ENCODE measurements at places on chromosomes 4 and X.

GRCh38 chrX:17039826-17040225 is 93.4 kb downstream of the REPS2 start:
- no peak for DNase-seq

DNA sequence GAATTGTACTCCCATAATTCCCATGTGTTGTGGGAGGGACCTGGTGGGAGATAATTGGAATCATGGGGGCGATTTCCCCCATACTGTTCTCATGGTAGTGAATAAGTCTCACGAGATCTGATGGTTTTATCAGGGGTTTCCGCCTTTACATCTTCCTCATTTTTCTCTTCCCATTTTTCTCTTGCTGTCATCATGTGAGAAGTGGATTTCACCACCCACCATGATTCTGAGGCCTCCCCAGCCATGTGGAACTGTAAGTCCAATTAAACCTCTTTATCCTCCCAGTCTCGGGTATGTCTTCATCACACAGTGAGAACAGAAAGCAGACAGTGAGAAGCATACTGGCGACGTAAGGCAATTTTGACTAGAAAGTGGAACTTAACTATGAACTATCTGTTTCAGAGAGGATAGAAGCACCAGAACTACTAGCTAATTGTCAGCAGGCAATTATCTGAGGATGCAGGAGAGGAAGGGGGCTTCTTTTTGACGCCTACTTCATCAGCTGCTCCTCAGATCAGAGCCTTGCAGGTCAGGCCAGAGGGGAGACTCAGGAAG is 8.5 kb upstream of the GPR50 start:
- DNase-seq: no peak

DNA sequence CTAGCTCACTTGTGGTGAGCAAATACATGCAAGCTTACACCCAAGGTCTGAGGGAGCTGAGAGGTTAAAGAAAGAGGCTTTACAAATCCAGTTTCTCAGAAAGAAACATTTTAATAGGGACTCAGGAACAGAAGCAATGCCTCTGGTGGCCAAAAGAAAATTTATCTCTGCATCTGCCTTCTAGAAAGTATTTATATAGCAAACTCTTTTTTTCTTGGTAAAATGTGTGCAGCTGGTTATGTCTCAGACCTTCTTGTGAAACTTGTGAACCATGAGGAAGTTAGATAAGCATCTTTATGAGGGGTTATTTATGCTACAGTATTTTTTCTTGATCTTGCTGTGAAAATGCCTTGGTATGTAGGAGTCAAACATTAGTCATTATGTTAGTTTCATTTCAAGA is 48.5 kb upstream of the CYSLTR1 start:
- DNase-seq: no peak

DNA sequence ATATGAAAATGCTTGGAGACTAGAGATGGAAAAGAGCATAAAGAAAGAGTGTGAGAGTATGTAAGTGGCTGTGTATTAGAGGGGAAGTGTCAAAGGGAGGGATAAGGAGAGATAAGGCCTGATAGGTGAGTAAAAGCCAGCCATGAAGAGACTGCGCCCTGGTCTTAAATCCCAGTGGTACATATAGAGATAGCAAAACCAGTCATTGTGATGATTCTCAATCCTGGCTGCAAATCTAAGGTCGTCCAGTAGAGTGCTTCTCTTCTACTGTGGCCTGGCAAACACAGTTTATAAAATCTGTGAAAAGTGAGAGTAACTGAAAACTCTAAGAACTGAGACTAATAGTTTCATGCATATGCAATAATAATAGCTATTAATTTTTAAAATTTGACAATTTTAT is 86.9 kb downstream of the MAB21L2 start:
- no peak for DNase-seq

GRCh38 chr4:147336252-147336651 is 144.6 kb upstream of the EDNRA start:
- DNase-seq: no peak

GRCh38 chr4:70713453-70714078 is 8.2 kb upstream of the RUFY3 start:
- DNase-seq: no peak

DNA sequence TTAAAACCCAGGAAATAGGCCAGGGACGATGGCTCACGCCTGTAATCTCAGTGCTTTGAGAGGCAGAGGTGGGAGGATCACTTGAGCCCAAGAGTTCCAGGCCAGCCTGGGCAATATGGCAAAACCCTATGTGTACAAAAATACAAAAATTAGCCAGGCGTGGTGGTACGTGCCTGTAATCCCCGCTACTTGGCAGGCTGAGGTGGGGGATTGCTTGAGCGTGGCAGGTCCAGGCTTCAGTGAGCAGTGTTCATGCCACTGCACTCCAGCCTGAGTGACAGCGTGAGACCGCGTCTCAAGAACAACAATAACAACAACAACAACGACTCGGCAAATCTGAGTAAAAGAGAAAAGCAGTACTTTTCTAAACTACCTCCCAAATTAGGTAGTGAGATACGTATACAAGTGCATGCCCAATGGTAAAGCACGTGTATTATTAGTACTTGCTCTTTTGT is 13.0 kb upstream of the NDUFC1 start:
- no peak for DNase-seq

GRCh38 chrX:17638731-17639130 is 98.6 kb upstream of the SCML1 start:
- no peak for DNase-seq

DNA sequence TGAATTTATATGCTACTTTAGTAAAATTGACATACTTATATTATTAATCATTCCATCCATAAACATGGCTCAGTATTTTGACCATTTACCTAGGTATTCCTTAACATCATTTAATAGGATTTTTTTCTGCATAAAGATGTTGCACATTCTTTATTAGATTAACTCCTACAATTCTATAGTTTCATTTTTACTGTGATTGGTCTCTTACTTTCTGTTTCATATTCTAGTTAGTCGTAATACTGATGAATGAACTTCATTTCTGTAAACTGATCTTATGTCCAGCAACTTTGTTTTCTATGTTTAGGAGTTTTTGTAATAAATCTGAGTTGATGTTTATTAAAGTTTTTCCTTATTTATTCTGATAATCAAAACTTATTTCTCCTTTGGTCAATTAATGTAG is 278.2 kb upstream of the CXXC4 start:
- no peak for DNase-seq

DNA sequence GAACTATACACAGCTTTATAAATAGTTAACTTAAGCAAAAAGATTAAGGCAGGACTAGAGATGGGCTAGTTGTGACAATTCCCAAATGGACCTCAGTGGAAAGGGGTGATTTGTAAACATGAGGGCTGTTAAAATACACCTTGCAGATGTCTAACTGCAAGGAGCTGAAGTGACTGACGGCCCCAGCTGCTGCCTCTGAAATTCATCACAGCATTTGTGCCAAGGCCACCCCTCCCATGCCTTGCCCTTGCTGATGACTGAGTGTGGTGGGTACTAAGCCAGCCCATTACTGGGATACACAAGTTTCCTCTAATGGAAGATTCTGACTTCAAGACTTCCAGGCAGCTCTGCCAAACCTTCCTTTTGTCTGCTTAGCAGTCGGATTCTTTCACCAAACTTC is 23.7 kb upstream of the EGFL6 start:
- no peak for DNase-seq

- no peak for DNase-seq
These were observed 110.8 kb upstream of the PACRGL start for GRCh38 chr4:20589436-20589835.

GRCh38 chrX:134624046-134624430 is 34.2 kb downstream of the PLAC1 start:
- no peak for DNase-seq

DNA sequence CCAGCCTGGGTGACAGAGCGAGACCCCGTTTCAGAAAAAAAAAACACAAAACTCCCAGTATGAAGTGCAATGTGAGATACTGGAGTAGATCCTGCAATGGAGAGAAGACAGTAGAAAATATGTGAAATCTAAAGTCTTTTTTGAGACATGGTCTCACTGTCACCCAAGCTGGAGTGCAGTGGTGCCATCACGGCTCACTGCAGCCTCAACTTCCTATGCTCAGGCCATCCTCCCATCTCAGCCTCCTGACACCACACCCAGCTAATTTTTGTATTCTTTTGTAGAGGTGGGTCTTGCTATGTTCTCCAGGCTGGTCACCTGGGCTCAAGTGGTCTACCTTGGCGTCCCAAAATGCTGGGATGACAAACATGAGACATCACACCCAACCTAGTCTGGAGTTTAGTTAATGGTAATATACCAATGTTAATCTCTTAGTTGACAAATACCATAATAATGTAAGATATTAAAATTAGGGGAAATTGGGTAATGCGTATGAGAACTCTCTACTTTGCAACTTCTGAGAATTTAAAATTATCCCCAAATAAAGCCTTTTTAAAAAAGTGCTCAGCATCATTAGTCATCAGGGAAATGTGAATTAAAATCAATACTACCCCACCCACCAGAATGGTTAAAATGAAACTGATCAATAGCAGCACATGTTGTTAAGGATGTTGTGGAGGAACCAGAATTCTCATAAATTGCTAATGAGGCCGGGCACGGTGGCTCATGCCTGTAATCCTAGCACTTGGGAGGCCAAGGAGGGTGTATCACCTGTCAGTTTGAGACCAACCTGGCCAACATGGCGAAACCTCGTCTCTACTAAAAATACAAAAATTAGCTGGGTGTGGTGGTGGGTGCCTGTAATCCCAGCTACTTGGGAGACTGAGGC is 15.0 kb downstream of the RBMX start:
- DNase-seq: no peak

- no peak for DNase-seq
These were observed 221.5 kb upstream of the RPL34 start for GRCh38 chr4:108398836-108399235.

GRCh38 chrX:136168929-136169735 is 21.8 kb downstream of the FHL1 start:
- no peak for DNase-seq

DNA sequence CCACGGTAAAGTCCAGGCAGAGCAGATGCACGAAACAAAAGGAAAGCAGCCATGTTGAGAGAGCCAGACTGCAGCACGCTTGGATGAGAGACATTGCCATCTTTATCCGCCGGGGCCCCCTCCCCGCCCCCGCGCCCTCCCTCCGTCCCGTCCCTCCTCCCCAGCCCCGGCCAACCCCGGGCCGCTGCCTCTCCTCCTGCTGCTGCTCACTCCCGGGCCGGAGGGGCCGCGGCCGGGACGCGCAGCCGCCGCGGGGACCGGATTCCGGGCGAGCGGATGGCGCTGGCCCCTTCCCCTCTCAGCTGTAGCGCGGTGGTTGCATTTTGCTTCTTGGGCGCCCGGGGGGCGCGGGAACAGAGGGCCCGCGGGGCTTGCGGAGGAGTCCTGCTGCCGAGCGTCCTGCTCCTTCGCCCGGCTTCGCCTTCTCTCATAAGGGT is 542 bp downstream of the RNF150 start:
- DNase-seq: no peak

GRCh38 chr4:100357542-100357941 is 160.3 kb downstream of the EMCN start:
- DNase-seq: no peak

GRCh38 chr4:17117746-17118145 is 219.3 kb upstream of the LDB2 start:
- no peak for DNase-seq

- DNase-seq: no peak
These were observed 45.2 kb upstream of the SLC39A8 start for GRCh38 chr4:102390438-102390837.

DNA sequence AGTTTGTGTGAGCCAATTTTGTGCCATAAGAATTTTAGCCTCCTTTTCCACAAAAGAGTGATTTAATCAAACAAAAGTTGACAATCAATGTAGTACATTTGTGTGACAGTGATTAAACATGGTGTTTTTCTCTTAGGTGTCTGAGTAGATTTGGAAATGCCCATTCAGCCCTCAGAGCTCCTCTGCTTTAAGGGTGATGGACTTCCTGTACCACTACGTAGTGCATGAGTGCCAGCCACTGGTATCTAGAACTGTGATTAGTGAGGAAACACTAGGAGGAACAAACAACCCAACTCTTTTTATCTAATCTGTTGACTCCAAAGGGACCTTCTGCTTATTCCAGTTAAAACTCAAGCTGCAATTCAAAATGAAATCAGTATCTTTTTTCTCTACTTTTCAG is 151.7 kb downstream of the SNCA start:
- no peak for DNase-seq

- DNase-seq: no peak
These were observed 53.7 kb downstream of the ZFX start for GRCh38 chrX:24203072-24203808.

- no peak for DNase-seq
These were observed 332.0 kb downstream of the NR3C2 start for GRCh38 chr4:148110169-148110568.

GRCh38 chrX:115134382-115134781 is 54.8 kb upstream of the RBMXL3 start:
- DNase-seq: no peak

GRCh38 chr4:136803433-136803832 is 728.9 kb downstream of the PCDH18 start:
- DNase-seq: no peak

DNA sequence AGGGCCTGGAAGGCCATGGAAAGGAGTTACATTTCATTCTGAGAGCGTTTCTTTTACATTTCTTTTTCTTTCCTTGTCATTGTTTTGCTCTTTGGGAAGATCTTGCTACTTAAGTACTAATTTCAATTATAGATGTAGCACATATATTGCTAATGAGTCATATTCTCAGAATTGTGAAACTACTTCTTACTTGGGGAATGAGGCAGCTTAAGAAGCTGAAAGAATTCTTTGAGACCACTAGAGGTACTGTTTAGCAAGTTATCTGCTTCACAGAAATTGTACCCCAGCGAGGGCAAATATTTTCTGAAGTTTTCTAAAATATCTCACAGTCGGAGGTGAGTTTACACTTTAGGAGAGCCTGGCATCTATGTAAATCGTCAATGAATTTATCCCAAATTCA is 100.6 kb downstream of the AFF2 start:
- DNase-seq: no peak

DNA sequence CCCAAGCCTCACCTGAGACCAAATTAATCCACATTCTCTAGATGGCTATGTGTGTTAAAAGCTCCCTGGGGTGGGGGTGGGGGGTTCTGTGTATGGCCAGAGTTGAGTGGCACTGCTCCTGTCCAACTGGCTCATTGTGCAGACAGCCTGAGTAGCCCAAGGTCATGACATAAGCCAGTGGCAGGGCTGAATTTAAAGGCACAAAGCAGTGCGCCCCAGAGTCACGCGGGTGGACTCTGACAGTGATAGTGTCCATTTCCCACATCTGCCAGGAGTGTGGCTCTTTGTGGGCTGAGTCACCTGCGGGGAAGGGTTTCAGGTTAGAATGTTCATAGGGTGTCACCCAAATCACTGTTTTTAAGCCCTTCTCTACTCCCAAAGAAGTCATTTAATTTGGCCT is 45.4 kb downstream of the SCD5 start:
- no peak for DNase-seq

- DNase-seq: no peak
These were observed 94.9 kb downstream of the ARHGAP24 start for GRCh38 chr4:85569730-85570299.

DNA sequence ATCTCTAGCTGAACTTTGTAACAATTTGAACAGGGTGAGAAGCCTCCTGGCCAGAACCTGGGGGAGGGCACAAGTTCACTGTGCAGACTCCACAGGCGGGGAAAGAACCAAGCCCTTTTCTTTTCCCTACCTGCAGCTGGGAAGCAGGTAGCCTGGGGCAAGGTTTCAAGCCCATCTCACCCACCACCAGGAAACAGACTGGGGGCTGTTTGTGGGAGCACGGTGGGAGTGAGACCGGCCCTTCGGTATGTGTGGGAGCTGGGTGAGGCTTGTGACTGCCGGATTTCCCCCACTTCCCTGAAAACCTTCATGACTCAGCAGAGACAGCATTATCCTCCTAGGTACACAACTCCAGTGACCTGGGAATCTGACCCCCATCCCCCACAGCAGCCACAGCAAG is 211.7 kb downstream of the ZNF674 start:
- DNase-seq: no peak

Measured in NCI-H187 (cell line).